ENCODE measurements at places on chromosomes 5 and 9.

DNA sequence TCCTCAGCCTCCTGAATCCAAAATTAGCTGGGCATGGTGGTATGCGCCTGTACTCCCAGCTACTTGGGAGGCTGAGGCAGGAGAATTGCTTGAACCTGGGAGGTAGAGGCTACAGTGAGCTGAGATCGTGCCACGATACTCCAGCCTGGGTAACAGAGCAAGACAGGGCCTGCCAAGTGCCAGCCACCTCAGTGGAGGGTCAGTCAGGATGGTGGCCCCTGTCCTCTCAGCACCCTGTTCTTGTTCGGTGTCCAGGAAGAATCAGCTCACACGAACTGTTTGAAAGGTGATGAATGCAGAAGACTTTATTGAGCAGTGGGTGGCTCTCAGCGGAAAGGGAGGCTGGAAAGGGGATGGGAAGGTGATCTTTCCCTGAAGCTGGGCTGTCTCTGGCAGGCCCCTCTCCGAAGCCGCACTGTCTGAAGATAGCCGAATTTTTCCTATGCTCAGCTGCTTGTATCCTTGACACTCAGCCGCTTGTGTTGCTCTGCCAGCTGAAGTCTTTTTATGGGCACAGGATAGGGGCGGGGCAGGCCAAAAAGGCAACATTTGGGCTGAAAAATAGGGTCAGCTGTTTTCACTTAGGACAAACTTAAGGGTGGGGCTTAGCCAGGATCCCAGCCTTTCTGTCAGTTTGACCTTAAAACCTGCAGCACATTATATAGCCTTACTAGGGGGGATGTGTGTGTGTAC lies 50.9 kb downstream of the UBE2R2 start:
- DNase-seq, result no peak

- peak; percentile 53 for DNase-seq
These were observed 29.5 kb downstream of the TNIP1 start for GRCh38 chr5:151051066-151051930.

DNA sequence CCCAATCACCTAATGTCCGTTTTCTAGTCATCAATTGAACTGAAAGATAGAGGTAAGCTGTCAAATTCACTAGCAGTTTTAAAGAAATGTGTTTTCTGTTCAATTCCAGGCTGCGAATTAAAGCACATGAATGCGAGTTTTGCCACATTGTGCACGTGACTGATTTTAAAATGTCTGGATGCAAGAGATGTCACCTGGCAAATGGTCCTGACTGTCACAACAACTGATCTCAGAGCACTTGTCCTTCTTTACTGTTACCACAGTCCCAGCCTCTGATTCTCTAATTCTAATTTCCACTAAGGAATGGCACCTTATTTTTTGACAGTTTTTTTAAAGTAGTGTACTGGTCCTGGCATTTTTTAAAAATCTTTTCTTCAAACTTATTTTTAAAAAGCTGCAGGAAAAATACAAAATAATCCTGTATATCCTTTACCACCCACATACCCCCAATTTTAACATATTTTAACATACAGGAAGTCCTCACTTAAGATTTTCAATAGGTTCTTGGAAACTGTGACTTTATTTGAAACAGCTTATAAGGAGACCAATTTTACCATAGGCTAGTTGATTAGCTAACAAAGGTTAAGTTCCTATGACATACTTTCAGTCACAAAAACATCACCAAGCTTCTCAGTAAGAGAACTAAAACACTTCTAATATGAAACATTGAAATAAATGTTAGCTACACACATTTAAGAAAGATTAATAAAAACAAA lies 1364.3 kb downstream of the EFNA5 start:
- no peak for DNase-seq

DNA sequence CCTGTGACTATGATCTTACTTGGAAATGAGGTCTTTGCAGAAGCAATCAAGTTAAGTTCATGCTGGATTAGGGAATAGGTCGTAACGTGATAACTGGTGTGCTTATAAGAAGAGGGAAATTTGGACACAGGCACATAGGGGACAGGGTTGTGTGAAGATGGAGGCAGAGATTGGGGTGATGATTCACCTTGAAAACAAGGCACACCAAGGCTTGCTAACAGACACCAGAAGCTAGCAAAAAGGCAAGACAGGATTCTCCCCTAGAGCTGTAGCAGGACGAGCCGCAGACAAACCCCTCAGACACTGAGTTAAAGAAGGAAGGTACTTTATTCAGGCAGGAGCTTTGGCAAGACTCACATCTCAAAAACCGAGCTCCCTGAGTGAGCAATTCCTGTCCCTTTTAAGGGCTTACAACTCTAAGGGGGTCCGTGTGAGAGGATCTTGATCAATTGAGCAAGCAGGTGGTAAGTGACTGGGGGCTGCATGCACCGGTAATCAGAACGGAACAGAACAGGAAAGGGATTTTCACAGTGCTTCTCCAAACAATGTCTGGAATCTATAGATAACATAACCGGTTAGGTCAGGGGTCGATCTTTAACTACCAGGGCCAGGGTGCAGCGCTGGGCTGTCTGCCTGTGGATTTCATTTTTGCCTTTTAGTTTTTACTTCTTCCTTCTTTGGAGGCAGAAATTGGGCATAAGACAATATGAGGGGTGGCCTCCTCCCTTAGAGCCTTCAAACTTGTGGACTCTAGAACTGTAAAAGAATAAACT lies 57.5 kb upstream of the S1PR3 start:
- no peak for DNase-seq

DNA sequence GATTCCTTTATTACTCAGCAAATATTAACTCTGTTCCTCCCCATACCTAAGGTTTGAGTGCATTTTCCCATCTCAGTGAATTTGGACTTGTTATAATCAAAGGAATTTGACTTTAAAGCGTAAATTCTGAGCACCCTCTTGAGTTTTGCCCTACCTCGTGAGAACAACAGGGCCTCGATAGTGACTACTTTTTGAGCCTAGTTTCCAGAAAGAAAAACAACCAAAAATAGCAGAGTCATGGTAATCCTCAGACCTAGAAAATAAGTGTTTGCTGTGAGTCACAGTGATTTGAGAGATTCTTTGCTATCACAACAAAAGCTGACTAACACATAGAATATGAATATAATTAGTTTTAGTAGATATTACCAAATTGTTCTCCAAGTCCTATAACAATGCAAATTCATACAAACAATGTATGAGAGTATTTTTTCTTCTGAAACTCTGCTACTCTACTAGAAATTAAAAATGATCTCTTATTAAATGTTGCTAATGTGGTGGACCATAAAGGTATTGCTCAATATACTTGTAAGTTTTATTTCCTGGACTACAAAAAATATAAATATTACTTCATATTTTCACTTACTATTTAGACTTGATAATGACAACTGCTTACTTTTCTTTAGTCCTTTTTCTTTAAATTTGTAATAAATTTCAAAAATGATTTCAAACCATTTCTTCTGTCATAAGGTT lies 759.7 kb downstream of the BRINP1 start:
- DNase-seq, result no peak

GRCh38 chr9:116223926-116224325 lies 70.3 kb downstream of the PAPPA start:
- DNase-seq, result no peak

DNA sequence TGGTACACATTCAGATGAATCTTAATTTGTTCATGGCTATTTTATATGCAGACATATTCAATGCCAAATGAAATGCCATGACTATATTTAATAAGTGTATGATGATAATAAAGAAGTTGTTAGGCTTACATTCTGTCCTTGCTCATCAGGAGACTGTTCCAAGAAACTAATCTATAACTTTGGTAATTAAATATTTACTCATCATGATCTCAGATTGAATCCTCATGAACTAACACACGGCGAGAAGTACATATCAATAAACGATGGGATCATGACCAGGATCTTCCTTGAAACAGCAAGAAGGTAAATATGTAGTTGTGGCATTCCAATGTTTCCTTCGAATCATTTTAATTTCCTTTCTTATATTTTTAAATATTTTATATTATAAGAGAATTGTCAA lies 12.5 kb upstream of the AGGF1 start:
- DNase-seq, result no peak

- DNase-seq, result no peak
These were observed 205.5 kb downstream of the TMC1 start for GRCh38 chr9:72726947-72727346.

DNA sequence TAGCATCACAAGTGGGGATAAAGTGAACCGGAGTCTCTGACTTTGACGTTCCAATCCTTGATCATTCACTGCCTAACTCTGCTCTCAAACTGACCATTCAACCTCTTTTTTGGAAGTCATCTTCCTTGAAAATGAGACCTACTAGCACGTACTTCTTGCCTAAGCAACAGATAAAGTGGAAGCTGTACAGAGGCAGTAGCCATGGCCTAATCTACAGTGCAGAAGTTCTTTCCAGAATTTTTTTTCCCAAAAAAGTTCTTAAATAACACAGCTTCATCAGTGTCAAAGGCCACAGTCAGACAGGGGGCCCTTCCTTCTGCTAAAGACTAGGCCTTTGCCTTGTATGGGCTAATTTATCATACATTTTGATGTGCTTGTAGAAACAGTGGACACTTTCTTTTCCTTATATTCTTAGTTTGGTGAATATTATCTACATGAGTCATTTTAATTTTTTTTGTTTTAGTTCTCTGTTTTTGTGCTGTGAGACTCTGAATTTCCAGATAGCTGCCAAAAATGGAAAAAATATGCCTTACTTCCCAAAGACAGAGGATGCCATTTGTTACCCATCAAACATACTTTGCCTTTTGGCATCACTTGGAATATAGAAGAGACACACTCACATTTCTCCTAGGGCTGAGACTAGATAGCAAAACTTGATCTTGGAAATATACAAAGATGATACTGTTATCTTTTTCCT lies 96.3 kb upstream of the VCAN start:
- DNase-seq, result no peak

DNA sequence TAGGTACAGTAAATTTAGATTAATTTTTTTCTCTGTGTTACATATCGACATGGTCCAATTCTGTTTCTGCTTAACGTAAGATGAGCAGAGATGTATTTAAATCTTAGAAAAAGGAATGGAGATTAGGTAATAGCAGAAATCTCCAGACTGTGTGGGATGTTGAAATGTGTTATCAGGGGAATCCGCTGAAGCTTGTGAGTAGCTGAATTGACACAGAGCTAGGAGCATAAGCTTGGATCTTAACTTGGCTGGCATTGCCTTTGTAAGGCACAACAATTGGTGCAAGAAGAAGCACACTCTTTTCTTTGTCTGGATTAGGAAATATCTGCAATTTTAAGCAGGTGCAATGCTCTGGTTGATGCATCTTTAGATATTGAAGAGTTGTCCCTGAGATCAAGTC lies 53.1 kb downstream of the PLPPR1 start:
- no peak for DNase-seq

GRCh38 chr5:56616454-56617160 lies 198.7 kb upstream of the MAP3K1 start:
- no peak for DNase-seq

- DNase-seq, result no peak
These were observed 9.1 kb downstream of the NOTCH1 start for GRCh38 chr9:136536721-136537241.

DNA sequence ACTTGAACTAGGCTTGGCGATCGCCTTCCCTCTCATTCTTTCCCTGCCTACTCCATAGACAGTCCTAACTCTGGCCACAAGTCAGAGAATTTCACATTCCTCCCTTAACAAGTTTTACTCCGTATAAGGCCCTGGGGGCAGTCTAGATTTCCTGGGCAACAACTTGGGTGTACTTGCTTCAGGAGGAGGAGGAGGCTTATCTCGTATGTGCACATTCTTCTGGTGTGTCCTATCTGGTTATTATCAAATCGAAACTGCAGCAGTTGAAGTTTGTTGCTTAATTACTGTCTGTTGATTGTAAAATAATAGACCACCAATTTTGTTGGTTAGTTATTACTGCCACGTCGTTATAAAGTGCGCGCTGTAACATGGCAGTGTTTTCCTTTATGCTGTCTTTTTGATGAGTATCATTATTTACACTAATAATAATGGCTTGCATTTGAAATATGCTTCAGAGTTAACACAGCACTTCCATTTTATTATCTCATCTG lies 42.0 kb downstream of the PIP5K1B start:
- DNase-seq, result no peak

DNA sequence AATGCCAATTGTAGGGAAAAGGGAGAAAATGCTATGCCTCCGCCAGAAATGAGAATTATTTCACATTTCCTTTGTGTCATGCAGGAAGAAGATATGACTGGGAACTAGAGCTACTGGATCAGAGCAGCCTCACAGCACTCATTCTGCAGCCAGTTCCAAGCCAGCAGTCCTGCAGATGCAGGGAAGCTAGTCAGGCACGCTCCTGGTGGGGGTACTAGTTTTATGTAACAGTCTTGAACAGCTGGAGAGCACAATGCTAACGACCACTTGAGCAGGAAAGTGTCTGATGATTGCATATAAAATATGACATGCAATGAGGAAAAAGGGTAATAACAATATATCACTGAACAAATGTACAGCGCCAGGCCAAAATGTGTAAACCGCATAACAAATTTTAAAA lies 21.7 kb downstream of the CDH10 start:
- no peak for DNase-seq

DNA sequence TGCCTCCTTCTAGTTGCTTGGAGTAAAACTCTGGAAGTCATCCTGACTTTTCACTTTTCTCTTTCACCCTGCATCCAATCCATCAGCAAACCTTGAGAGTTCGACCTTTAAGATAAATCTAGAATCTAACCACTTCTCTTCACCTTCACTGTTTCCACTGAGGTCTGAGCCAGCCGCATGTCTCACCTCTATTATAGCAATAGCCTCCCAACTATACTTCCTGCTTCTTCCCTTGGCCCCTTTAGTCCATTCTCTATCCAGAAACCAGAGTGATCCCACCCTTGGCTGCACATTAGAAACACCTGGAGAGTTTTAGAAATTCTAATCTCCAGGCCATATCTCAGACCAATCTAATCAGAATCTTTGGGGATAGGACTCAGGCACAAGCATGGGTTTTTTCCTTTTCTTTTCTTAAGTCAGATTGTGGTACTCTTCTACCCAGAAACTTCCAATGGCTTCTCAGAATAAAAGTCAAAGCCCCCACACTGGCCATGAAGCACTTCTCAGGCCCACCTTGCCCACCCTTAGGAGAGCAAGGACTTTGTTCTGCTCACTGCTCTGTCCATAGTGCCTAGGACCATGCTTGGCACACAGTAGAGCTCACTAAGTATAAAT lies 33.1 kb downstream of the MFAP3 start:
- no peak for DNase-seq

DNA sequence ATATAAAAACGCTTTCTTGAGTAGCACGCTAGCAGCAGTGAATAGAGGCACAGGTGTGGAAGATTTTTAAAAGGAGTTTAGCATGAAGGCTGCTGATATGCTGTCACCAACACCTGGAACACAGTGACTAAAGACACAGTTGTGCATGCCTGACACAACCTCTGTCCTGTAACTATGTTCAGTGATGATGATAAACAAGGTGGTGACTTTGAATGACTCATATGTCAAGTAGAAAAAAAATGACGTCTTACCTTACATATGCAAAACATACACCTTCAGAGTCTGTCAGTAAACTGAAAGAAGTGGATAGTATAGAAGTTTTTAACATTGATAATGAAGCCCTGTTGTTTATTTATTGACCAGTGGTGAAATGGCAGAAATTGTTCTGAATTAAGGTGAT lies 66.2 kb upstream of the ADCY2 start:
- DNase-seq, result no peak

GRCh38 chr5:142826741-142827492 lies 56.7 kb downstream of the ARHGAP26 start:
- no peak for DNase-seq

GRCh38 chr5:135986401-135986800 lies 31.6 kb upstream of the LECT2 start:
- no peak for DNase-seq

- no peak for DNase-seq
These were observed 189.2 kb downstream of the FSTL4 start for GRCh38 chr5:133423011-133423617.
